H1 (cell line): ENCODE measurements at places on chromosomes 2 and 18. TPM values are rescaled to one million over a fixed set of nuclear protein-coding genes. Genes with fewer than 3 reads are reported as not detected.

DNA sequence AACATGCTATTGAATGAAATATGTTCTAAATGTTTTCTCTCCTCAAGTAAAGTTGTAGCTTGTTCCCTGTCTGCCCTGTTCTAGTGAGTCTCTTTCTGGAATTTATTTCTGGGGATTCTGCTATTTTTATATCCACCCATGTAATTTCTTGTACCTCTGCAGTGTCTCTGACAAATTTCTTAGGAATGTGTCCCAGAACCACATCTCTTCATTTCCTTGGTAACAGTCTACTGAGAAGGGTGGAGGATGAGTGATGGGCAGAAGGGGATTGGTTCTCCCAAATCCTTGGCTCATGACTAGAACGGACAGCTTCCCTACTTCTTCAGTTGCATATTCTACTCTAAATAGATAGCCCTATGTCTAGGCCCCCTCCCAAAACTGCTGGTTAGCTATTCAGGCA, 490.6 kb upstream of the LINC00305 start:
- DNase-seq, result no peak
- H3K36me3 ChIP-seq, result no peaks in the 10 kb centered on the region
- H3K4me1 ChIP-seq, result no peaks in the 10 kb centered on the region
- peaks cover under 1% of the 10 kb centered on the region for H3K27me3 ChIP-seq

DNA sequence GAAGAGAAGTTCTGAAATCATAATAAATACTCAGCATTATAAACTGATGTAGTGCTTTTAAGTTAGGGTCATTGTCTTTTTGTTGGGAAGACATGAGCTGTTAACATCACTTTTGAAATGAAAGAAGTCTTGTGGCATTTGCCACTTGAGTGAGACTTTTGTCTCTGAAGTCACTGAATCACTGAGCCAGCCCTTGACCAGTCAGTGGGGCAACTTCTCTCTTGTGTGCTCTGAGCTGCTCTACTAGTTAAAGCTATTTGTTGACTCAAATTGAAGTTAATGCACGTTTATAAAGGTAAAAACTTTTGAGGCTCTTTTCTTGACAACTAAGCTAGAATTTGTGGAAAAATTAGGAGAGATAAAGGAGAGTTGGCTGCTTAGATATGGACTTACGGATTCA, 6.7 kb downstream of the WDR43 start:
- H3K4me3 ChIP-seq, result no peak overlapping the region
- H3K27ac ChIP-seq, result no peak overlapping the region
- DNase-seq, result no peak
- H3K36me3 ChIP-seq, result peaks cover 6% of the 10 kb centered on the region
- no peaks in the 10 kb centered on the region for H3K27me3 ChIP-seq

Gene RBM44
- total RNA-seq, result 0.21 and 0.43 TPM in 2 replicates

Gene CFAP210
- 0.37 and 0.86 TPM in 2 replicates for total RNA-seq

Gene WDR35
- total RNA-seq, result 22.6 and 25.5 TPM in 2 replicates
